ENCODE measurements at places on chromosomes 7 and 10. TPM values are rescaled to one million over a fixed set of nuclear protein-coding genes. Genes with fewer than 3 reads are reported as not detected.
A peak's percentile ranks its signal among the peaks of the same experiment; 100 is the strongest.

The PALD1 gene
- 0.40 TPM for total RNA-seq

GRCh38 chr7:149846021-149846420, 7.8 kb downstream of the ZNF862 start:
- no peak for DNase-seq

DNA sequence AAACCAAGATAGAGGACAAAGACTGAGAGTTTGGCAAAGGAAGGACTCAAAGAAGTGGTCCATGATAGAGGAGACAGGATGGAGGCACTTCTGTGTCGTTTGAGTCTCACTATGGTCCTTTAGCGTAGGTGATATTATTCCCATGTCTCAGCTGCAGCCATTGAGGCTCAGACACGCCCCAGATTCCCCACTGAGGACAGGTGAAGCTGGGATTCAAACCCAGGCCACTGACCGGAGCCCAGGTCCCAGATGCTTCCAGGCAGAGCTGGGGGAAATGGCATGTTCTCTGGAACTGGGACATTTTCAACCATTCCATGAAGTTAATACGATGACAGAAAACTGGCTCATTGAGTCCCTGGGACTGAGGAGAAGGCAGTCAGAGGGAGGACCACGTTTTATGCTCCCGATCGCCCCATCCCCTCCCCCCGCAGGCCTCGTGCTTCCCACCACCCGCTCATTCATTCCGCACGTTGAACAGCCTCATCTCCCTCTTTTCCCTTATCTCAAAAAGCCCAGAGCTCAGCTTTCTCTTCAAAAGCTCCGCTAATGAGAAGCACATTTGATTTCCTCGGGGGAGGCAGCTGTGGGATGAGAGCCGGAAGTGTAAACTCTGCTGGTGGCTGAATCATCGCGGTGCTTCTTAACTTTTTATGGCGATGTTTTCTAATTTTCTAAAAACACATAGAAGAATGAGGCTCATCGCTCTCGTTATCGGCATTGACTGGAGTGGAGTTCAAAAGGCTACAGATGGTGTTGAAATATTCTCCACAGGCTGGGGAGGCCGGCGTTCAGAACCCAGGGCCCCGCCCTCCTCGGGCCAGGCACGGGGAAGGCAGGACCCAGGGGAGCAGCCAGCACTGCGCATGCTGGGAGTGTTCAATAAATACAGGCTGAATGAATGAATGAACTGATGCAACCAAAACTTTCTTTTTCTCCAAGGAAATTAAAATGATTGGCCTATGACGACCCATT, 64.0 kb downstream of the OAT start:
- DNase-seq = peak; percentile 71

GRCh38 chr7:157645539-157645938, 308.7 kb downstream of the DNAJB6 start:
- DNase-seq = no peak

DNA sequence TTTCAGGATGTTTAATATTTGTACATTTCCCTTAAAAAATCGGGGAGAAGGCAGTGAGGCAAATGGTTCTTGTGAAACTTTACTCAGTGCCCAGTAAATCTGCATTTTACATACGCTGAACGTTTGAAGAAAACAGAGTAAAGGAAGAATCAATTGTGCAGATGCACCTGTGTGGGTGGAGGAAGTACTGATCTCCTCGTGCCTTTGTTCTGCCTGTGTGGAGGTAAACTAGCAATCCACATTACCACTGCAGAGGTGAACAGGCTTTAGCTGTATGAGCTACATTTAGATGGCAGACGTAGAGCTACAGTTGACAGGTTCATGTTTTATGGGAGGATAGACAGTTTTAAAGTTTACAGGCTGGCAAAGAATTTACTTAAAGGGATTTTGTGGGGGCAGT, 62.7 kb upstream of the VIPR2 start:
- no peak for DNase-seq

DNA sequence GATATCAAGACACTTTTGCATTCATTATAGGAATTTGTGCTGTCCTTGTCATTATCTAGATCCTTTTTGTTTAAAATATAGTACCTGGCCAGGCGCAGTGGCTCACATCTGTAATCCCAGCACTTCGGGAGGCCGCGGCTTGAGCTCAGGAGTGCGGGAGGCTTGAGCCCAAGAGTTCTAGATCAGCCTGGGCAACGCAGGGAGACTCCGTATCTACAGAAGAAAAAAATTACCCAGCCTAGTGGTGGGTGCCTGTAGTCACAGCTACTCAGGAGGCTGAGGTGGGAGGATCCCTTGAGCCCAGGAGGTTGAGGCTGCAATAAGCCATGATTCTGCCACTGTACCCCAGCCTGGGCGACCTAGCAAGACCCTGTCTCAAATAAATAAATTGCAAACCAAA, 621 bp upstream of the MORN4 start:
- DNase-seq = no peak
